ENCODE measurements at places on chromosomes 16 and 17.

- no peak for DNase-seq
Observed at GRCh38 chr16:53043428-53043831, 9.3 kb downstream of the CHD9NB start.

- DNase-seq, result no peak
Observed at GRCh38 chr17:45948881-45949624, 50.0 kb upstream of the STH start.

- no peak for DNase-seq
Observed at GRCh38 chr17:39676198-39676819, 8.1 kb downstream of the PNMT start.

DNA sequence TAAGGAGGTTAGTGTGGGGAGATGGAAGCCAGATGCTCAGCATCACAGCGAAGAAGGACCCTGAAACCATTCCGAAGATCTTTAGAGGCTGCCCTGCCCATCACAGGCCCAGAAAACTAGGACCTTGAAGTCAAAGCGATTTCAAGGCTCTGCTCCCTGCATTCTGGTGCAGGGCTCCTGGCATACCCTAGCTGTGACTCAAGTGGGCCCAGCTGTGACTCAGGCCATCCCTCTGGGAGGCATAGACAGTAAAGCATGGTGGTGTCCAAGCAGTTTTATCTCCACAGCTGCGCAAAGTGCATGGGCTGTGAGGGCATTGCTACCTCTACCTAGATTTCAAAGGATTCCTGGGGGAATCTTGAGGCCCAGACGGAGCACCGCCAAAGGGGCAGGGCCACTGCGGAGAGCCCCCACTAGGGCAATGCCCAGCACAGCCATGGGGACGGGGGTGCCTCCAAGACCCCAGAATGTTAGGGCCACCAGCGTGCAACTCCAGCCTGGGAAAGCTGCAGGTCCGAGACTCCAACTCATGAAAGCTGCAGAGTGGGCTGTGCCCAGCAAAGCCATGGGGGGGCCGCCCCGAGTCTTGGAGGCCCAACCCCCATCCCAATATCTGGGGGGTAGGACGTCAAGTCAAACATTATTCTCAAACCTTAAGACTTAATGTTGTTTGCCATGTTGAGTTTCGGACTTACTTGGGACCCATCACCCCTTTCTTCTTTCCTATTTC is 11.7 kb upstream of the ZNF594 start:
- no peak for DNase-seq

DNA sequence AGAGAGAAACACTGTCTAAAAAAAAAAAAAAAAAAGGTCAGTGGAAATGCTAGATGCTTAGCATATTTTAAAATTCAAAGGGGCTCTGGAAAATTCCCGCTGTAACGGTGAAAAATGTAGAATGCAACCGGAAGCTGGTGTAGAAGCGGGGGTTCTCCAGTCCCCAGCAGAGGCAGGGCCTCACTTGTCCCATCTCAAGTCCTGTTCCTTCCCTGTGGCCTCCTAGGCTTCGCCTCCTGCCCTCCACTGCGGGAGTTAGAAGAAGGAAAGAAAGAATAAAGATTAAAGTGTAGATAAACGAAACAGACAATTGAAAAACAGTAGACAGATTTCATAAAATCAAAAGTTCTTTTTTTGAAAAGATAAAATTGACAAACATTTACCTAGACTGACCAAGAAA is 14.8 kb upstream of the ZNF287 start:
- DNase-seq, result no peak

DNA sequence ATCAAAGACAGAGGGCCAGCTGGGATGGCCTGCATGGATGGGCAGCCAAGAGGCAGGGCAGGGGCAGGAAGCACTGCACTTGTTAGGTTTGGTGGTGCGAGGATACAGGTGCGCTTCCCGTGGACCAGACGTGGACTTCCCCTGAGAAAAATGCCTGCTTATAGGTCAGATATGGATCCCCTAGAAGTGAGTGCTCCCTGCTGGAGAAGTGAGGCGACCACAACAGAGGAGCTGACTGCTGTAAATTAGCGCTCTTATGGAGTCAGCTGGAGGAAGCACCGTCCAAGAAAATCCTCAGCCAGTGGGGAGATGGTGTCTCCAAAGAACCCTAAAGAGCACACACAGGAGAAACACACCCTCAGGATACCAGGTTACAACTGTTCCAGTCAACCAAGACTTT is 27.7 kb upstream of the CCDC182 start:
- DNase-seq, result no peak

- DNase-seq, result no peak
Observed at GRCh38 chr17:42603318-42603717, 5.9 kb downstream of the RETREG3 start.

DNA sequence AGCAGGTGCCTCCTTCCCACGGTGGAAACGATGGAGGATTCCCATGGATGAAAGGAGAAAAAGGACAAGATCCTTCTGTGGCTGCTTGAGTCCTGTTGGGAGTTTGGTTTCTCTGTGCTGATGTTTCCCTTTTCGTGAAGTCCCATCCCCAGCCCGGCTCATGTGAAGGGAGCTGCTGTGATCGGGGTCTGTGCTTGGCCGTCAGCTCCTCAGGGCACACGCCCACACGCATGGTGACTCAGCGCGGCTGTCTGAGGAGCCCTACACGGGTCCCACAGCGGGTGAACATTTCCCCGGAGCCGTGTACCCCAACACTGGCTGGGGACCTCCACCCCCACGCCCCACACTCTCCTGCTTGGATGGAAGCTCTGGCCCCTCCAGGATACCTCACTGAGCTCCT is 44.5 kb upstream of the SSTR5 start:
- no peak for DNase-seq

- DNase-seq, result no peak
Observed at GRCh38 chr17:43655693-43656255, 5.9 kb downstream of the MEOX1 start.

DNA sequence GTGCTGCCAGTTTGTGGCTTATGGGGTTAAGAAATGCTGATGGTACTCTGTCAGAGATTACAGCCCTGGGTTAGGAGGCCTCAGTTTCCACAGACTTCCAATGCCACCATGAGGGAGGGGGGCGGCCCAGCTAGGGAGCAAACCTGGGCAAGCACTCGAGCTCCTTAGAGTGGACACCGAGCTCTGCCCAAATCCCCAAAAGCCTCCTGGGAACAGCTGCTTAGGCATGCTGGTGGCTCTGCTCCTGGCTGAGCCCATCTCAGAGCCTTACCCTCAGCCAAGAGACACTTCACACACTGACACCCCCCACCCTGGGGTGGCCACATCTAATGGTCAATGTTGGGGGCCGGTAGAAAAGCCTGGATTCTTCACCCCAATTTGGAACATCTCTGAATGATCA is 66.1 kb downstream of the C16orf78 start:
- no peak for DNase-seq

DNA sequence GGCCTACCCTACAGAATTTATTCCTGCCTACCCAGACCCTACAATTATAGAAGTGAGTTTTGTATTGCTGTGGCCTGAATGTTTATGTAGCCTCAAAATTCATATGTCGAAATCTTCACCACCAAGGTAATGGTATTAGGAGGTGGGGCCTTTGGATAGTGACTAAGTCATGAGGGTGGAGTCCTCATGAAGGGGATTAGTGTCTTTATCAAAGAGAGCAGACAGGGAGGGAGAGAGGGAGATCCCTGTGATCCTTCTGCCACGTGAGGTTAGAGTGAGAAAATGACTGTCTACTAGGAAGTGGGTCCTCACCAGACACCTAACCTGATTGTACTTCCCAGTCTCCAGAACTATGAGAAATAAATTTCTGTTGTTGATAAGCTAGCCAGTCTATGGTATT is 981 bp upstream of the DUXB start:
- DNase-seq, result no peak

DNA sequence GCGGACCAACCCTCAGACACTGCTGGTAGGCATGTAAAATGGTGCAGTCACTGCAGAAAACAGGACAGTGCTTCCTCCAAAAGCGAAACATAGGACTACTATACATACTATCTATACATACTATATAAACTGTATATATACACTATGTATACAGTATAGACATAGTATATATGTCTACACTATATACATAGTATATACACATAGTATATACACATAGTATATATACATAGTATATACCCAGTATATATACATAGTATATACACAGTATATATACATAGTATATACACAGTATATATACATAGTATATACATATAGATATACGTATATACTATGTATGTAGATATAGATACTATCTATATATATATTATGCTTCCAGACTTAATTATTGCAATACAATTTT is 6.4 kb upstream of the USP36 start:
- no peak for DNase-seq

DNA sequence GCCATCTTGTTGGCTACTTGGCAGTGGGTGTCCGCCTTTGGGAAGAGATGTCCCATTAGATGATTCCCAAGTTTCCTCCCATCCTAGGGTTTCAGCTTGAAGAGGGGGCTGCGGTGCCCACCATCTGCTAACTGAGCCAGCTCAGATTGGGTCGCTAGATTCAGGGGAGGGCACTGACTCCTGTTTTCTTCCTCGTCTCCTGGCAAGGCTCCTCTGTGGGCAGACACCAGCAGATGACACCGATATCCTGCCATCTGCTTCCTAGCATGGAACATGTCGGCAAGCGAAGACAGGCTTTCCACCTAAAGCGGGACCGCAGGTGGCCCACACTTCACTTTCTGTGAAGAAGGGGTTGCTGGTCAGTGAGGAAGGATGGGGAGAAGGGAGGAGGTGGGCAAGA is 27.3 kb downstream of the C17orf75 start:
- no peak for DNase-seq

DNA sequence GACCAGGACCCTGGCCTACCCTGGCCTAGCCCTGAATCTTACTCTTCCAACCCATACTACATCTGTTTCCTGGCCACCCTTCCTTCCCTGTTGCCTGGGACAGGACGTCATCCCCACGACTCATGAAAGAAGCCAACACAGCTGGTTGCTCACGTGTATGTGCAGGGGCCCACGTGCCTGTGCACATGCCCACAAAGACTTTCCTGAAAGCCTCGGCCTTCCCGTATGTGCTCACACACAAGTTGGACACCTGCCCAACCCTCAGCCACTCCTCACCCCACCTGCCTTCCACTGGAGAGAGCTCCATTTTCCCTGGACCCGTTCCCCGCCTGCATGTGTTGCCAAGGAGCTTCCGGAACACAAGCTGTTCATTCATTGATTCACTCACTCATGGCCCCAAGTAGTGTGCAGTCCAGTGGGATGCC is 7.0 kb downstream of the PLXDC1 start:
- peak; percentile 95 for DNase-seq

- no peak for DNase-seq
Observed at GRCh38 chr17:8939496-8940334, 25.8 kb downstream of the PIK3R5 start.

- DNase-seq, result no peak
Observed at GRCh38 chr16:69108905-69109252, 3.4 kb downstream of the HAS3 start.

- DNase-seq, result no peak
Observed at GRCh38 chr16:795580-796229, 4.8 kb downstream of the GNG13 start.

GRCh38 chr17:562174-562573 is 152.5 kb downstream of the VPS53 start:
- no peak for DNase-seq

- no peak for DNase-seq
Observed at GRCh38 chr16:2512735-2513404, 882 bp upstream of the ATP6V0C start.

DNA sequence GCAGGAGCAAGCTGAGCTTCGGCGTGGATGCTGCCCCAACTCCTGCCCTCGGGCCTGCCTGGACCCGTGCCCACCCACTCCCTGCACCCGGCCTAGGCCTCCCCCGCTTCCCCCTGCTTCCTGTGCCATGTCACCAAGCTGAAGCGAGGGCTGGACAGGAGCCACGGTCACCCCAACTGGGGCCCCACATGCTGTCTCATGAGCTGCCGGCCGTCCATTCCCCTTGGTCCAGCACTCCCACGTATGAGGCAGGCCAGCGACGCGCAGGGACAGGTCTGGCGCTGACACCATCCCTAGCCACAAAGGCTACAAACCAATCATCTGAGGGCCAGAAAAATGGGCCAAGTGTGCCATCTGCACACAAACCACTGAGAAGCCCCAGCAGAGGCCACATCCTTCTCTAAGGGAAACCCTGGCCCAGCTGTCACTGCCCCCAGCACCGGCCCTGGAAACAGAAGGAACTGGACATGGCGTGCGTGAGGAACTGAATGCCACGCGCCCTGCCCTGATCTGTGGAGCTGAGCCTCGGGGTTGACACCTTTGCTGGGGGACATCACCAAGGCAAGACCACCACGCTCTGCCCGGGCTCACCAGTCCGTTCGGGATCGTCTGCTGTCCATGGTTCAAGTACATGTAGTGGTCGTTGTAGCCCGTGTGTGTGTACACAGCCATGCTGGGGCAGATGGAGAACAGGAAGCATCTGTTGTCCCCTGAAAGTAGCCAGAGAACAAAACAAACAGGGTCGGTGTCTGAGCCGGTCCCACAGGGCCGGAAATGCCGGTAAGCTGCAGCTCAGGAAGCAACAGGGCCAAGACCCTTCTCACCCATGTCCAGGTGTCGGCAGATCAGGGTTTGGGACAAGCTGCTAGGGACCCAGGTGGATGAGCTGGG is 22.2 kb downstream of the MEAK7 start:
- DNase-seq, result peak; percentile 89

DNA sequence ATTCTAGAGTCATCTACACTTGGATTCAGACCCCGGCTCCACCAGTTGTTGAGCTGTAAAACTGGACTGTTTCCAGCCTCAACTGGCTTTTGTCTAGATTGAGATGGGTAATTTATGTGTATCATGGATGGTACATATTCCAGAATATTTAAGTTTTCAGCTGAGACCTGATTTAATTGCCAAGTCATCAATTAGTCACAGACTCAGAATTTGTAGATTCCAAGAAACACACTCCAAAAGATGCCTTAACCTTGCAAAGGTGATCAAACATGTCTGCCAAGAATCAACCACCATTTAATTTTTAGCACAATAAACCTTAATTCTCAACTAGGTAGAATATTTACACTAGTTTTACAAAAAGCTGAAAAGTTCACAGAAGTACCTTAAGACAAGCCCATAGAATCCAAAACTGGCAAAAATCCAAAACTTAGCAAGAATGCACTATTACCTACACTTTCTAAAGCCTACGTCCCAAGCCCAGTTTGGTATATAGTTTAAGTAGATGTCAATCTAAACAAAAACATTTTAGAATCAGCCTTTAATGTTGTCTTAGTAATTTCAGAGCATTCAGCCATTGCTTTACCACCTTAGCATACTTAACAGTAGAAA is 17.7 kb downstream of the SIAH1 start:
- DNase-seq, result no peak

- no peak for DNase-seq
Observed at GRCh38 chr17:31467502-31468256, 76.2 kb downstream of the RAB11FIP4 start.

GRCh38 chr17:76491271-76492122 is 9.7 kb downstream of the RHBDF2 start:
- no peak for DNase-seq
